ENCODE measurements at places on chromosomes 6 and 20. TPM values are rescaled to one million over a fixed set of nuclear protein-coding genes. Genes with fewer than 3 reads are reported as not detected.

- DNase-seq: no peak
These were observed 101.6 kb downstream of the DST start for GRCh38 chr6:56541030-56541600.

DNA sequence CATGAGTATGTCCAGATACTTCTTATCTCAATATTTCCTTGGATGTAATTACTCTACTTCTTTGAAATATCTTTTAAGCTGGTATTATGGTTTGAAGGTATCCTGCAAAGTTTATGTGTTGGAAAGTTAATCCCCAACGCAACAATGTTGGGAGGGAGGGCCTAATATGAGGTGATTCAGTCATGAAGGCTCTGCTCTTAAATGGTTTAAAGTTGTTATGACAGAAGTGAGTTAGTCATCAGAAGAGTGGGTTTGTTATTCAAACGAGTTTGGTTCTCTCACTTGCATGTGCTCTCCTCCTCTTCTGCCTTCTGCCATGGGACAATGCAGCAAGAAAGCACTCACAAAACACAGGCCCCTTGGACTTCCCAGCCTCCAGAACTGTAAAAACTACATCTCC lies 176.3 kb downstream of the KCNQ5 start:
- no peak for DNase-seq

DNA sequence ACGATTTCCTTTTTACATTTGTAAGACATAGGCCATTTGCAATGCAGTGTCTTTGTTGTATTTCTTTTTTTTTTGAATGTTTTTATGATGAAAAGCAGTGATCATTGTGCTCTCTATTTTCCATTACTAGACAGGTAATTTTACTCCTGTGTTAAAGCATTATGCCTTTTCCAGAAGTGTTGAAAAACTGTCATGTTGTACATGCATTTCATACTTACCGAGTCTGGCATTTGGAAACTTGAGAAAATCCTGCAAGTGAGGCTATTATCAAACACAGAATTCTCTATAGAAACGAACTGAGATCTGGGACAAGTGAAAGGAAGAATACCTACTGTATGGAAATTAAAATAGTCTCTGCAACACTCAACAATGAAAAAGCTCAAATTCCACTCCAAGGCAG lies 78.6 kb upstream of the CNR1 start:
- no peak for DNase-seq

CD93 gene
- 0.47 TPM for total RNA-seq

GRCh38 chr6:43682724-43683429 lies 4.7 kb downstream of the MRPS18A start:
- no peak for DNase-seq

GRCh38 chr20:49674383-49675352 lies 39.0 kb downstream of the B4GALT5 start:
- DNase-seq: no peak

- no peak for DNase-seq
These were observed 109.8 kb downstream of the JARID2 start for GRCh38 chr6:15355683-15356099.

DNA sequence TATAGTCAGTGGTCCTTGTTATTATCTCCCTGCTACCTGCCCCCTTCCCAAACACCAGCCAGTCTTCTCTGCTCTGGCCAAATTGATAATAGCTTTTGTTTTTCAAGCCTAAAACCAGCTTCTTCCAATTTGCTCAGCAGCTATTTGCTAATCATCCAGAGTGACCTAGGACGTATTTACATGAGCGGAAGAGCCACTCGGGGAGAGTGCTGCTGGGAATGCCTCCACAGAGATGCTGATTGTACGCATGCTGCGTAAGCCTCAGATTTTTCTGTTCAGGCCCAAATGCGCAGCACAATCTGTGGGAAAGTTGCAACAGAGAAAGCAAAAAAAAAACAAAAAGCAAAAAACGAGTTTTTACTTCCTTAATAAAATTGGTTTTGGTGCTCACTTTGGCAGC lies 24.4 kb upstream of the ID1 start:
- DNase-seq: no peak

BPIFA1 gene
- not detected for total RNA-seq

DNA sequence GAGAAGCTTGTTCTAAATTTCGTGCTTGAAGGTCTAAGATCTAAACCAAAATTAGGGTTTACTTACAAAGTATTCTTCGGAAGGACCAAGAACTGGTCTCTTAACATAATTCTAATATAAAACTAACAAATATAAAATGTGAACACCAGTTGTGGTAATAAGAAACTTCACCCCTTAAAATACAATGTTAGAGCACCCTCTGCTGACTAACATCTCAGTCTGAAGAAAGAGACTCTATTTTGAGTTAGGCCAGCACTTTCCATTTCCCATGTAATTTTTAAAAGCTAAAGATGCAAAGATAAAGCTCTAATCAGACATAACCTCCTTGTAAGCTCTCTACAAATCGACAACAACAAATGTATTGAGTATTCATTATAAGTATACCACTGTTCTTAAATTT lies 24.6 kb downstream of the ATG5 start:
- DNase-seq: no peak

GRCh38 chr6:18211338-18211737 lies 53.0 kb downstream of the DEK start:
- DNase-seq: no peak

GRCh38 chr20:59441306-59441705 lies 140.9 kb downstream of the EDN3 start:
- no peak for DNase-seq

HINT3 gene
- total RNA-seq: 10.8 TPM

GRCh38 chr6:103000688-103001087 lies 1607.2 kb downstream of the GRIK2 start:
- no peak for DNase-seq

DNA sequence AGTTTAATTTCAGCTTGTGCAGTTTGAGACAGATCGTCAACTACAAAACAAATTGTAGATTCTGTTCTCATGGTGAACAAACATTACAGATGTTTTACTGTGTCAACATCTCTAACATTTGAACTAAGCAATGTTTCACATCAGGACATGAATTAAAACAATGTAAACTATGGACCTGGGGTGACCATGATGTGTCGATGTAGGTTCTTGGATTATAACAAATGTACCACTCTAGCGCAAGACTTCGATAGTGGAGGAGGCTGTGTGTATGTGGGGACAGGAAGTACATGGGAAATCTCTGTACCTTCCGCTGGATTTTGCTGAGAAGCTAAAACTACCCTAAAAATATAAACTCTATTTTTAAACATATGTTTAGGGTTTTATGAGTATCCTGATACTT lies 17.1 kb downstream of the HIVEP2 start:
- DNase-seq: no peak

FAM217A gene
- not detected for total RNA-seq

GRCh38 chr6:118708744-118709143 lies 57.4 kb upstream of the CEP85L start:
- DNase-seq: no peak

DNA sequence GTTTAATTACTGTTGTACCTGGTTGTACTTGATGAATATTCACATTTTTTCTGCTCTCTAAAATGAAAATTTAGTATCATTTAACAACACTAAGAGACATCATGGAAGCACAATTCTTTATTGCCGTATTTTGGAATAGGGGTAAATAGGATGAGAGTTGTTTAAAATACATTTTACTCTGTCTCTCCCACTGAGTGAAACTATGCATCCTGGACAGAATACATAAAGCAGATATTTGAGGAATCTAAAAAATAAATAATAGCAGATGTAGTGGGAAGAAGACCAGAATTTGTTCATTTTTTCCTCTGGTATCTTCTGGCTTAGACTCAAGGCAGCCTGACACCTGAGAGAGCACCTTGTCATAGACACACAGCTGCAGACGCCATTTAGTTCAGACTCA lies 119.1 kb upstream of the AHI1 start:
- no peak for DNase-seq
